ENCODE measurements at places on chromosomes 3 and 15.
A peak's percentile ranks its signal among the peaks of the same experiment; 100 is the strongest.

- DNase-seq: no peak
These were observed 6.5 kb downstream of the CHD2 start for GRCh38 chr15:92906563-92907081.

DNA sequence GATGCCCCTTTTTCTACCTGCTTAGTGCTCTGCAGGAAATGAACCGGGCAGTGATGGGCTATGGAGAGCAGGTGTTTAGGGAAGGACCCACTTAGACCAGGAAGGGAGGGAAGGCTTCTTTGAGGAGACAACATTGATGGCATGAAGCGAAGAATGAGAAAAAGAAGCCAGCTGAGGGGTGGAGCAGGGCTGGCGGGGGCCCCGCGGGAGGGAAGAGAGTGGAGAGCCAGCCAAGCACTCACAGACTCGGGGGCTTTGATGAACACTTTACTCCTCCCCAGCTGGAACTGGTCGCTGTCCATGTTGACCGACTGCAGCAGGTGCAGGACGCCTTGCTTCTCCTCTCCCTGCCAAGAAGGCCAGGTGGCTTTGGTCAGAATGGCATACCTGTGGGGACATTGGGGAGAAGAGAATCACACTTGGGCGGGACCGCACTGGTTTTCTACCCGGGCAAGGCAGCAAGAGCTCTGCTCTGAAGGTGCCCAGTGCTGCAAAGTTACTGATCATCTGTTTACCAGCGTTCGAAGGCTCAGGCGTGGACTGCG, 28.4 kb upstream of the LDHAL6B start:
- no peak for DNase-seq

- no peak for DNase-seq
These were observed 98.5 kb upstream of the CCDC80 start for GRCh38 chr3:112739252-112739965.

DNA sequence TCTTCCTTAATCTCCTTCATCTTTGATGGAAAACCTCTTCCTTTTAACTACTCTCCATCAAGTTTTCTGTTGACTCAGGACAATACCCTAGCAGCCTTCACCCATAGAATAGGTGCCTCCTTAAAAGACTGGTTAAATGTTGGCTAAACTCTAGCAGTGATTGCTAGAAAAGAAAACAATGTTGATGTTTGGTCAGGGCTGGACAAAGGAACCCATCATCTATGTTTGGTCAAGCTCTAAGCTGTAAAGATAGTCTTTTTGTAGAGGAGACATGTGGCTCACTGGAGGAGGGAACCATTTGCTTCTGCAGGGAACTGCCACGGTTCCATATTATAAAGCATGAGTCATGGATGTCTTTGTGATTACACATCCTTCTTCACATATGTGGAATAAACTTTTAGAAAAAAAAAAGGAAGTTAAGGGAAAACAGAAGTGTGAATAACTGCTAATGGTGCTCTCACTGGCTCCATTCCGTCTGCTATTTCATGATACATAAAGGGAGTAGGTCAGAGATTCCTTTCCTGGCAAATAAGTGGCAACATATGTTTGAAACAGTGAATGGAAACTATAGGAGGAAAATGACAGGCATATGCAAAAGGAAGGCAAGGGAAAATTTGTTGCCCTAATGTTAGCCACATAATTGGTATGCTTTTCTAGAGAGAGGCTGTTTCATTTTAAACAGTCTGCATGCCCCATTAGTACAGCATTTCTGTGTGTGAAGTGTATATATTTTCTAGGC, 78.2 kb downstream of the CMSS1 start:
- peak; percentile 18 for DNase-seq

DNA sequence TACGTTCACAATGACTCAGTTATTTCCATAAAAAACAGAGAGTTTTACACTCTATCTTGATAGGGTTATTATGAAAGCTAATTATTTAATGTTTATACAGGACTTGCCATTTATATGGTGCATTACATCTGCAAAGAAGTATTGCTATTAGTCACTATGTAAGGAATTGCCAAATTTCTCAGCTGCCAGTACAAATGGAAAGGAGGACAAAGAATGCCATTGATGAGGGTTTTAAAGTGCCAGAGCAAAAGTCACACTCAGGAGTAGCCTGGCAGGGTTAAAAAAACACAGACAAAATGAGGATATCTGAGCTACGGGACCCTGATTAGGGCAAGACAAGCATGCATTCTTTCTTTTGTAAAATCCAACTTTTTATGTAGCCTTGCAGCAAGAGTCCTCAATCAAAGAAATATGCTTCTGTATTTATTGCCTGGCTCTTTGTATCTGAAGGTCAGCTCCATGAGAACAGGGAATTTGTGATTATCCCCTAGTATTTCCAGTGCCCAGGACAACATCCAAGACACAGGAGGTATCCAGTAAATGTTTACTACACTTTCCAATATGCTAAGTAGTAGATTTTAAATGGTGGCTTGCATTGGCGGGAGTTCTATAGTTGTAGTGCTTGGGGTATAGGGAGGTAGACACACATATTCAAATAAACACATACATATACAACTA, 1013.6 kb downstream of the ROBO1 start:
- no peak for DNase-seq

DNA sequence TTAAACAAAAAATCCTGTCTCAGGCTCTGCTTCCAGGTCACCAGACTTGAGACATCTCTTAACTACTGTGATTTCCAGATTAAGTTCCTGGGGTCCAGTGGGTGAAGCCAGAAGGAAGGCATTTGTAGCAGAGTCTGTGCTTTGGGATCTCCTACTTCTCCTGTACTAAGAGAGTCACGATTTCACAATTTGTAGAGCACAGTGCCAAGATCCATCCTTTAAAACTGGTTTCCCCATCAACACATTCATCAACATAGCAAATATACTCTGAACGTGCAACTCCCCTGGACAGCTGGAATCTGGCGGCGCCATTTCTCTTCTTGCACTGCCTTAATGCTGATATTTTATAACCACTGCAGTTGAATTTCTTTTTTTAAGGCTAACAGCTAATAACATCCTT, 33.2 kb downstream of the CDCP1 start:
- no peak for DNase-seq

GRCh38 chr15:59741274-59741906, 52.3 kb upstream of the BNIP2 start:
- peak; percentile 3 for DNase-seq

- DNase-seq: no peak
These were observed 36.7 kb upstream of the NANOGP8 start for GRCh38 chr15:35121611-35122359.

GRCh38 chr15:68310804-68311463, 33.4 kb downstream of the FEM1B start:
- no peak for DNase-seq

DNA sequence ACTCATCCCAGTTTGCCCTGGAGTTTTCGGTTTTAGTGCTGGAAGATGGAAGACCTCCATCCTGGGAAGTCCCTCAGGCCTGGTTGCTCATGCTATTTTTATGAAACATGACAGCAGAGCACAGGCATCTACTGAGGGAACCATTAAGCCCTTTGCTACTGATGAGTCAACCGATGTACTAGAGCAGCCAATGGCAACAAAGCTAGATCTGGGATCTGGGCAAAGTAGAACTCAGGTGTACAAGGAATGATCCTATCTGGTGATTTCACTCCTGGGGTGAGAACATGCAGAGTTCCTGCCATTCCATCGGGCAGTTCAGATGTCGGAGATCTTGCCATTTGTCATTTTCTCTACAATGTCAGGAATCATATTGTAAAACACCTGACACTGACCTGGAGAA, 166.2 kb upstream of the NSMCE3 start:
- DNase-seq: no peak

DNA sequence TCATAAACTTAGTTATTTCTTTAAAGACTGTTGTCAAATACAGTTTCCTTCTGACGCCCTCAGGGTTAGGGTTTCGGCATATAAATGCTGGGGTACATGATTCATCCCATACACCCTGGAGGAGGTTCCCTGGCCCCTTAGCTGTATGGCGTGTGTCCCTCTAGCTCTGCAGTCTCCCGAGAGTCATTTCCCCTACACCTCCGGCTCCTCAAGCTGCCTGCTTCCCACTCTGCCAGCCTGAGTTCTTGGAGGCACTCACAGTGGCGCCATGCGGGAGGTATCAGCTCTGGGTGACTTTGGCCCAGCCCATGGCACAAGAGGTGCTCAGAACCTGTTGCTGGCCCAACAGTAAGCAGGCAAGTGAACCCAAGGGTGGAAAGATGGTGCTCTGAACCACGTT, 70.2 kb upstream of the TRPM1 start:
- no peak for DNase-seq

DNA sequence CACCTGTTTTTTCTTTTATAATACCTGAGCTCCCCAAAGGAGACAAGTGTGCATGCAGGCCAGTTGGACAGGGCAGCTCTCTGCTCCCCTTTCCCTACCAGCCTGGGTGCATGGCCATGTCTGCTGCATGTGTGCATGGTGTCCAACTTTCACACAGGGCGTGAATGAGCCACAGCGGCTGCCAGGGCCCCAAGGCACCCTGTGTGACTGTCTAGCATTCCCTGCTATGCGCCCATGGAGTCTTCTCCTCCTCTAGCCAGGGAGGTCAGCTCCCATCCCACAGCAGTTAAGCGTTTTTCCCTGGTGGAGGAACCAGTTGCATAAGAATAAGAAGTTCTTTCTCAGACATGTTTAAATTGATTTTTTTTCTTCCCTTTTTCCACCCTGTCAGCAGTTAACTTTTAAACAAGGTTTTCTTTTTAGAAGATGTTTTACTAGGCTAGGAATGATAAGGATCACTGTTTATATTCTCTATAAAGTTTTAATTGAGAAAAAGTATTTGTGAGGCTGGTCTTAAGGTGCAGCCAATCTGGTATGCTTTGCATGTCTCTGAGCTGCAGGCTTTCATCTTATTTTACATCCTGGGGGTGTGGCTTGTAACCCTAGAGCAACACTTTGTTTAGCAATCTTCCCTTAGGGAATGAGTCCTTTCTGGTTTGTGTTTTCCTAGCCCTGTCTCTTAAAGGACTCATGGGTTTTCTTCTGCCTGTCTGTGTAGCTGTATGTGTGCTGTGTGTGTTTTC, 20.5 kb upstream of the OR5H1 start:
- no peak for DNase-seq

GRCh38 chr3:66738625-66739365, 238.0 kb upstream of the LRIG1 start:
- DNase-seq: no peak

DNA sequence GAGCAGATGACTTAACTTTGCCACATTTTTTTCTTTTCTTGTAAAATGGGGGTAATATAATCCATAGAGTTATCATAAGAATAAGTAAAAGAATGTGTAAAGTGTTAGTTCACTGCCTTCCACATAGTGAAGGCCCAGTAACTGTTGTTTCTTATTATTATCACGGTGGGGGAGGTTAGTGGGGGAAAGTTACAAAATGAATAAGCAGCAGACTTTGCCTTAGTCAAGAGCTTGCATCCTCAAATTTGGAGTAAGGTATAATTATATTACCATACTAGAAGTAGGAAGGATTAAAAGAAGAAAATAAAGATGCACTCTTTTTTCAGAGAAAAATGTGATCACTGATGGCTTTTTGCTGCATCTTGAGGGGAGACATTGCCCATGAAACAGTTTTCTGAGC, 247.6 kb downstream of the PTPRG start:
- DNase-seq: no peak

GRCh38 chr3:48247401-48247811, 6.5 kb downstream of the ZNF589 start:
- DNase-seq: peak; percentile 20

DNA sequence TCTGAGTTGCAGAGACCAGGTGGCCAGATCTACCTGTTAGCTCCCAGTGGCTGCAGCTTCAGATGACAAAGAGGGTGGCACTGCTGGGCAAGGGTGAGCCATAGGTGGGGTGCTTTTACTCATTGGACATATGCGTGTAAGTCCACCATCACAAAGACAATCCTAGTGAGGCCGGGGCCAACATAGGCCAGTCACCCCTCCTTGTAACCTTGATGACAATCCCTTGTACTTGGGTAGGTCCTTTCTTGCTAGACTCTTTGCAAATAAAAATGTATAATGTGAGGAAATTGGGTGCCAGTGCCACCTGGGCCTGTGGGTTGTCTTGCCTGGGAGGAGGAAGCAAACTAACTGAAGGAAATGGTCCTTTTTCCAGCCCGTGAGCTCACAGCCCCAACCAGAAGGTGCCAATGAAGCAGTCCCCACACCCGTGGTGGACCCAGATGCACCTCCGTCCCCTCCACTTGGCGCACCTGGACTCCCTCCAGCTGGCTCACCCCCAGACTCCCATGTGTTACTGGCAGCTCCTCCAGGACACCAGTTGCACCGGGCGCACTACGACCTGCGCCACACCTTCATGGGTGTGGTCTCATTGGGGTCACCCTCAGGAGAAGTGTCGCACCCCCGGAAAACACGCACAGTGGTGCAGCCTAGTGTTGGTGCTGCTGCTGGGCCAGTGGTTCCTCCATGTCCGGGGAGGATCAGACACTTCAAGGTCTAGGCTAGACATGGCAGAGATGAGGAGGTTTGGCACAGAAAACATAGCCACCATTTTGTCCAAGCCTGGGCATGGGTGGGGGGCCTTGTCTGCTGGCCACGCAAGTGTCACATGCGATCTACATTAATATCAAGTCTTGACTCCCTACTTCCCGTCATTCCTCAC, 7.6 kb downstream of the AHSG start:
- DNase-seq: no peak

DNA sequence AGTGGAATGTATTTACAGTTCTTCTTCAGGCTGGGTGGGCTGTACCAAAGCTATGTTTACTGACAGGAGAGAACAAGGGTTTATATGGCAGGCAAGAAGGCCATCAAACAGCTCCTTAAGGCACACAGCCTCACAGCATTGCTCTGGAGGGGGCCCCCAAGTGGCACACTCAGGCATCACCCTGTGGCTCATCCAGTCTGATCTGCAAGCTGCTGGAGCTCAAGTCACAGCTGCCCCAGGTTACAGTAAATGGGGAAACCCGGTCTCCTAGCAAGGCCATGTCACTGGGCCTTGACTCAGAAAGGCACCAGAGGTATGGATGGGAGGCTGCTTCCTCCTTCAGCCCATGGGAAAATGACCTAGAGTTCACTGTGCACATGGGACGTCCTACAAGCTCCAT, 67.5 kb downstream of the TFG start:
- DNase-seq: no peak
